ENCODE measurements at places on chromosomes 5 and 9.

- no peak for DNase-seq
These were observed 15.4 kb downstream of the HAUS6 start for GRCh38 chr9:19087106-19088000.

DNA sequence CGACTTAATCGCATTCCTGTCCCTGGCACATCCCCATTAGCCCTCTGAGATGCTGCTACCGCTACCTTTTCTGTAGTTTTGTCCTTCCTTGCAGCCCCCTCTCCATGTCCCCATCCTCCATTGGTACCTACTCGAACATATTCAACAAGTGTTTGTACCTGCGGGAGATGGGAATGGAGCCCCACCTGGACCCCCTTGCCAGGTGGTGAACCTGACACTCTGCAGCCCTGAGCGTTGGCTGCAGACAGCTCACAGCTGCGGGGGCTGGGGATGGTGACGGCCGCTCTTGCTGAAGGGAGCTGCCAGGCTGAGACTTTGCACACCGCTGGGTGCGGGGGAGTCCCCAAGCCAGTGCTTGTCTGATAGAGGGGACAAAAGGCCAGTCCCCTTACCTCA lies 96.3 kb upstream of the DAP start:
- no peak for DNase-seq

GRCh38 chr5:180172447-180173197 lies 36.4 kb downstream of the RASGEF1C start:
- DNase-seq, result no peak

DNA sequence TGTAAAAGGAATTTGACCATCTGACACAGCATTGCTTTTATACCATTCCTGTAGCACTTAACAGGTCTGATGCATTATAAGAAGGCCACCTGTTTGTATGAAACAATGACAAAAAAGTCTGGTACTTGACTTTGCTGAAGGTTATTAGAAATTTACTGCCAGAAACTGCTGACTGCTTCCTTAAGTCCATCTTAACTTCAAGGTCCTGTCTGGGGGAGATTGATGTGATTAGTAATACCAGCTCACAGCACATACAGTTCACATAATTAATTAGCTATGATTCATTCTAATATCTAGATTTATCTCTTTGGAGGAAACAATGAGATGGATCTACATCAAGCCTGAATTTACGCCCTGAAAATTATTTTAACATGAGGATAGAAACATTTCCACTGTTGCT lies 49.6 kb upstream of the TEK start:
- no peak for DNase-seq

DNA sequence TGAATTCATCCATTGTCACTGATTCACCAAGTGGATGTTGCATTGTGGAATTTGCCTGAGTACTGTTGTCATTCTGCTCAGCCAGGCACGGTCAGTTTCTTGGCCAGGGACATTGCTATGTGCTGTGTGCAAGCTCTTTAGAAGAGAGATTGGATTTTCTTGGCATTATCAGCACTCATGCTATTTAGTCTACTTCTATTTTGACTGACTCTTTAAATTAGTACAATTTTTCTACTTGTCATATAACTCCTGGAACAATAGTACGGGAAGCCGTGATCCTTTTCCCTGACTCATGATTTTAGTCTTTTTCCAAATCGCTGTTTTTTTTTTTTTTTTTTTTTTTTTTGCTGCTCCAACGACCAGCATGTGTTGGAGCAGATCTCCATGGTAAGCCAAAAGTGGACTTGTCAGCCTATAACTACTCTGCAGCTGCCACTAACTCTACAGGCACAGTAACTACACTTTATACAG lies 129.7 kb downstream of the CDC42SE2 start:
- no peak for DNase-seq

- DNase-seq, result no peak
These were observed 115.4 kb downstream of the OXCT1 start for GRCh38 chr5:41754857-41755256.

DNA sequence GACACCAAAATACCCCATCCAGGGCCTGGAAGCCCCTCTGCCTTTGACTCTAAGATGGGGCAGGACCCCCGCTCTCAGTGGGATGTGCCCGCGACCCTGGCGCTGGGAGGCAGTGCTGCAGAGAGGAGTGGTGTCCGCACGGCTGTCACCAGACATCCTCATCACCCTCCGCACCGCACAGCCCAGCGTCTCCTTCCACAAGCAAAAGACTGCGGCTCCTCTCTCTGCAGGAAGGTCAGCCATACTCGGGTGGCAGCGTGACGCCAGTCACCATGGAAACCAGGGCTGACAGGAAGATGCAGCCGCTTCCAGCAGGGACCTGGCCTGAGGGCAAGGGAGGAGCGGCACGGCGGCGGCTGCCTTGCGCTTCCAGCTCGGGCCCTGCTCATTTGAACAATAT lies 17.1 kb upstream of the SLC6A3 start:
- DNase-seq, result no peak

- DNase-seq, result no peak
These were observed 14.3 kb downstream of the DEPDC1B start for GRCh38 chr5:60685700-60686099.

DNA sequence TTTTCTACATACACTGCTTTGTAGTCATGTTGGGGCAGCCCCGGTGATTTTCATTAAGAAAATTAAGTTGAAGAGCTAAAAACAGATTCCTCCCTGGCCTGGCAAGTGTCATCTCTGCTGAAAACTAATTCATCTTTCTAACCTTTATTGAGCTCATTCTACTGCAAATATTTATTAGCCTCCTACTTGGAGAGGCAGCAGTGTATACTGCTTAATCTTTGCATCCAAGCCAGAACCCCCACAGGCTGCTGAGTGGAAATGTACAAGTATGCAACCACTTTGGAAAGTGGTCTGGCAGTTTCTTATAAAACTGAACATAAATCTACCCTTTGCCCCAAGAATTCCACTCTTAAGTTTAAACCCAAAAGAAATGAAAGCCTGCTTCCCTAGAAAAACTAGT lies 223.4 kb downstream of the DRD1 start:
- no peak for DNase-seq

- DNase-seq, result no peak
These were observed 415.3 kb downstream of the MAN2A1 start for GRCh38 chr5:110104726-110105669.

- DNase-seq, result no peak
These were observed 119.3 kb downstream of the GALNT10 start for GRCh38 chr5:154309805-154310204.

DNA sequence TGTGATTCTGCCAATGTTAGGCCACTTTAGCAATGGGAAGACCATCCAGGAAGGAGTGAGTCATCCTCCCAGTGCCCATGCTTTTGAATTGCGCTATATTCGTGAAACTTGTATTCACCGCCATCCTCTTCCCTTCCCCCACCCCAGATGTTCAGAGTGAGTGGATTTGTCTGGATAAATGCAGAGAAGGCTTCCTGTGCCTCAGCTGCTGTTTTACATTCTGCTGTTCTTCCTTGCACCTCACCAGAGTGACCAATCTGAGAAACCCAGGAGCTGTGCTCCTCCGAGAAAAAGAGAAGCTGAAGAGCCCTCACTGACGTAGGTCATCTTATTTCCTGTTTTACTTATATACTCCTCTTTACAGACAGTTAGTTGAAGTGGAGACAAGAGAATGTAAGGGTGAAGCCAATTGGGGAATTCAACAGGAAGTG lies 24.6 kb upstream of the SVEP1 start:
- no peak for DNase-seq
